ENCODE measurements at places on chromosomes 11 and 22.
A peak's percentile ranks its signal among the peaks of the same experiment; 100 is the strongest.

- DNase-seq, result no peak
Observed at GRCh38 chr11:10942620-10943019, 84.8 kb upstream of the ZBED5 start.

DNA sequence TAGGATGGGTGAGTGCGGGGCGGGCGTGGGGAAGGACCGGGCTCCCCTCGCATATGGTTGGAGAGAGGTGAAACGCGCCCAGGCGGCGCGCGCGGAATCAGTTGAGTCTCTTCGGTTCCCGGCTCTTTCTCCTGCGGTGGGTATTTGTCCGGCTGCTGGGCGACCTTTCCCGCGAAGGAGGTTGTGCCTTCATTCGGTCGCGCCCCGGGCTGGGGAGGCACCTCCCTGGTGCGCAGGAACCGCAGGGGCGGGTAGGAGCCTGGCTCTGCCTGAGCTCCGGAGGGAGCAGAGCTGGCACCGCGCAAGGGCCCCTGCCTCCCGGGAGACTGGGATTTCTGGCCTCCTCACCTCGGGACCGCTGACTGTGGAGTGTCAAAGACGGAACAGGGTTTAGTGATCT lies 27.5 kb downstream of the SAA4 start:
- no peak for DNase-seq

DNA sequence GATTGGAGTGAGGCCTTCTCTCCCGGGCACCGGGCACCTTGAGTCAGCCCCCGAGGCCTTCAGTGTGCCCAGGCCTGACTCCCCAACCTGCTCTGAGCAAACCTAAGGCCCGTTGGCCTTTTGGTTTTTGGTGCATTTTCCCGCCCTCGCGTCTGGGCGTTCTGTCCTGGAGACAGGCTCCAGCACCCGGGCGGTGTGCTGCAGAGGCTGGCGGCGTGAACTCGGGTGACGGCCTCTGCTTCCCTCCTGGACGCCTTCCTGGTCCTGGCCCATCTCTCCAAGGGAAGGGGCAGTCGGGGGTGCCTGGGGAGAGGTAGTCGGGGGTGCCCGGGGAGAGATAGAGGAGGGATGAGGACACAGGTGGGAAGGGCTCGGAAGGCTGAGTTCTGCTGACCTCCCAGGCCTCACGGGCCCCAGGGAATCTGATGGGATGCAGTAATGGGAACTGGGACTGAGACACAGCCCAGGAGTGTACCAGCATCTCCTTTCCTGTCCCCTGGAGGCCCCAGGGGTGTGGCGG lies 1326.4 kb downstream of the BRD1 start:
- no peak for DNase-seq

- no peak for DNase-seq
Observed at GRCh38 chr22:34080433-34080832, 160.2 kb upstream of the LARGE1 start.

GRCh38 chr11:65516135-65516968 lies 8.5 kb upstream of the SCYL1 start:
- no peak for DNase-seq

- DNase-seq, result no peak
Observed at GRCh38 chr11:87529486-87529885, 491.8 kb downstream of the TMEM135 start.

DNA sequence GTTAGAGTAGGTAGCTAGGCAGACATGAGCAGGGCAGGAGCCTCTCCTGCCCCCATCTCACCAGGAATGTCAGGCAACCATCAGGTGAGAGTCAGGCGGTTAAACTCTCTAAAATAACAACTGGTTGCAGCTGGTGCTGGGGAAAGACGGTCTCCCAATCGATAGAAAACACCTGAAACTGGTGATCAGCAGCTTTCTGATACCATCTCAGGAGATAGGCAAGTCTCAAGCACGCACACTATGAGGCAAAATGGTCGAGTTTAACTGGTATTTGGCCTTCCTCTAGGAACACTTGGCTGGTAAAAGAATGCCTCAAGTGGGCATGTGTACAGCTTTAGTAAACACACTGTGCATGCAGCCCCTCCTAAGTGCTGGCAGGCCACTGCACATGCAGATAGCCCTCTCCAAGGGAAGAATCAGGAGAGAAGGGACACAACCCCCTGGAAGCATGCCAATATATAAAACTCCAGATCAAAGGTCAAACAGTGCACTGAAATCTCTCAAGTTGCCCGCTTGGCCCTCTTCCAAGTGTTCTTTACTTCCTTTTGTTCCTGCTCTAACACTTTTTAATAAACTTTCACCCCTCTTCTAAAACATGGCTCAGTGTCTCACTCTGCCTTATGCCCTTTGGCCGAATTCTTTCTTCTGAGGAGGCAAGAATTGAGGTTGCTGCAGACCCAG lies 88.7 kb downstream of the USP35 start:
- no peak for DNase-seq

GRCh38 chr11:104968355-104968855 lies at the start of gene CASP4:
Gene CASP4, minus strand, starts transcription at chr11:104968574. Its CDS starts 49 bp downstream, at chr11:104968525.
- DNase-seq, result no peak

- no peak for DNase-seq
Observed at GRCh38 chr11:117169736-117170135, 8.8 kb upstream of the SIDT2 start.

DNA sequence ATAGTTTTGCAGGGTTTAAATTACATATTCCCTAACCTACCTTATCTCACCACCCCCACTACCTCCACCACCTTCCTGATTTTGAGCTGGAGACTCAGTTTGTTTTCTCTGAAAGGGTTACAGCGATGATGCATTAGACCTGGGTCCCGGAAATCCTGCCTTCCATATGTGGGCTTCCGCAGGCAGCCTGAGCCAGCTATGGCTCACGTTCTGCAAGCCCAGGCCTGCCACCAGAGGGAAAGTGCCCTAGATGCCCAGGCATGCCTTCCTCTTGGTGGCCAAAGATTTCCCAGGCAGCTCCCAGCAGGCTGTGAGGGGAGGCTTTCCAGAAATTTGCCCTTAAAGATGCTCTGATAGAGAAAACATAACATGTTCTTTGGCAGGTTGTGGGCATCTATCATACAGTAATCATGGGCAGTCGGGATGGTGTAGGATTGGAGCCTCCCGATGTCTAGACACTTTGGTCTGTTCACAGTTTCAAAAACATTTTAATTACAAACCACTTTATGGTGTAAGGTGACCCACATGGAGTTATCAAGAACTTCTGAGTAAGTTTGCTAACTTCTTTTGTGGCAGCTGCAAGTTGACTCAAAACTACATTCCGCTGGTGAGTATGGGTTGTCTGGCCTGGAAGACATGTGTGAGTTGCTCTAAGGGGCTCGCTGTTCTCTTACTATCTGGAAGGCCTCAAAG lies 79.3 kb downstream of the MICAL2 start:
- no peak for DNase-seq

- no peak for DNase-seq
Observed at GRCh38 chr22:44180706-44181032, at the start of gene PARVG. Gene PARVG, plus strand, starts transcription at chr22:44180925. Its CDS starts 2,405 bp downstream, at chr22:44183330.

GRCh38 chr11:119486016-119486415 lies 63.0 kb upstream of the THY1 start:
- DNase-seq, result no peak

GRCh38 chr22:39181356-39181755 lies 28.9 kb upstream of the CBX7 start:
- DNase-seq, result no peak

GRCh38 chr11:72724851-72725723 lies 27.1 kb downstream of the ARAP1 start:
- DNase-seq, result peak; percentile 91

DNA sequence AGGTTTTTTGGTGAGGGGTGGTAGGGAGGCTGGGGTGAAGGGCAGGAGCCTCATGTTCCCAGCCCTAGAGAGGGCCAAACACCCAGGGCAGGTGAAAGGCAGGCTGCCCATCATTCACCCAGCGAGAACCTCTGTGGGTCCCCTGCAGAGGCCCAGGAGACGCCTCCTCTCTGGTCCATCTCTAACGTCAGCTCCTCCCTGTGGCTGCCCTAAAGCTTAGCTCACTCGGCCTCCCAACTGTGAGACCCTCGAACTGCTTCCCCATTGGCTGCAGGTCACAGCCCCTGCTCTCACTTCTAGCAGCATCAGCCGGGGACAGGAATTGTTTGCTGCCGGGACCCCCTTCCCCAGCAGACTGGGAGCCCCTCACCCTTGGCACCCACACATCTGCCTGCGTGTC lies 615 bp upstream of the NFAM1 start:
- DNase-seq, result no peak

DNA sequence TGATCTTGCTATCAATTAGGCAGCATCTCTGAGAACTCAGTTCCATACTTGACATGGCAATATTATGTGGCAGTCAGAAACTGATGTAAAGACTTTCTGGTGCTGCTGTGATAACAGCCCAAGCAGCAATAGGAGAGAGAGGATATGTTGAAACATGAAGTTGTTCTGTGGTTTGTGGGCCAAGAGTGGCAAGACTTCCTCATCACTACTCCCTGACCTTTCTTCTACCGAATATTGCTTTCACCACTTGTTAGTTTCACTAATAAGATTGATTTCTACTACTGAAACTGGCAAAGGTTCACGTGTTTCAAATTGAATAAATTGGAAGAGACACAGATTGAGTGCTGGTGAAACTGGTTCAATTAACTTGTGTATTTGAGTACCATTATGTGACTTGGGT lies 852.6 kb upstream of the RAG2 start:
- DNase-seq, result no peak

Measured in cardiac muscle cell (in vitro differentiated cells and primary cell).